ENCODE measurements at places on chromosomes 12 and 14. TPM values are rescaled to one million over a fixed set of nuclear protein-coding genes. Genes with fewer than 3 reads are reported as not detected.

The CLEC4C gene
- not detected for total RNA-seq

DNA sequence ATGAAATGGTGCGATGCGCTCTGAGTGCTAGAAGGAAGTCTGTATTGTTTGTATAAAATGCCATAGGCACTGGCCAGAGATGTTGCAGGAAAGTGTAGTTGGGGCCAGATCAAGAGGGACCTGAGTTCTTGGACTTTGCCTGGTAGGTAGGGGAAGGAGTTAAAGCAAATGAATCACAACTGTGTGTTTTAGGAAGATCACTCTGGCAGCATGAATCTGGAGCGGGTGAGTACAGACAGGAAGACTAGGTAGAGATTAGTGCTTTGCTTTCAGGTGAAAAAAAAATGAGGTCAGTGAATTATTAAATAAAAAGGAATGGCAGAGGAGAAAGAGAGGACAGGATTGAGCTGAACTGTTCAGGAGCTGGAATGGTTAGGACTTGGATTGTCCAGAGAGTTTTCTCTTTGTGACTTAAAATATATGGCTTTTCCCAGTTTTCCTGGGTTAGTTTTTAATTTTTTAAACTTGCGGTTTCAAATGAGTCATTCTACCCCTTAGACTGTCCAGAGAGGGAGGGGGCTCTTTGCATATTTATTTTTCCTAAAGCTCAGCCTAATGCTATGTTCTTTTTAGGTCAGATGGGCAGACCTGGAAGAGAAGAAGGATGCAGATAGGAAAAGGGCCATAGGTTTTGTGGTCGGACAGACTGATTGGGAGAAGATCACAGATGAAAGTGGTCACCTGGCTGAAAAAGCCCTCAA, 41.1 kb downstream of the PROX2 start:
- no peak for DNase-seq

DNA sequence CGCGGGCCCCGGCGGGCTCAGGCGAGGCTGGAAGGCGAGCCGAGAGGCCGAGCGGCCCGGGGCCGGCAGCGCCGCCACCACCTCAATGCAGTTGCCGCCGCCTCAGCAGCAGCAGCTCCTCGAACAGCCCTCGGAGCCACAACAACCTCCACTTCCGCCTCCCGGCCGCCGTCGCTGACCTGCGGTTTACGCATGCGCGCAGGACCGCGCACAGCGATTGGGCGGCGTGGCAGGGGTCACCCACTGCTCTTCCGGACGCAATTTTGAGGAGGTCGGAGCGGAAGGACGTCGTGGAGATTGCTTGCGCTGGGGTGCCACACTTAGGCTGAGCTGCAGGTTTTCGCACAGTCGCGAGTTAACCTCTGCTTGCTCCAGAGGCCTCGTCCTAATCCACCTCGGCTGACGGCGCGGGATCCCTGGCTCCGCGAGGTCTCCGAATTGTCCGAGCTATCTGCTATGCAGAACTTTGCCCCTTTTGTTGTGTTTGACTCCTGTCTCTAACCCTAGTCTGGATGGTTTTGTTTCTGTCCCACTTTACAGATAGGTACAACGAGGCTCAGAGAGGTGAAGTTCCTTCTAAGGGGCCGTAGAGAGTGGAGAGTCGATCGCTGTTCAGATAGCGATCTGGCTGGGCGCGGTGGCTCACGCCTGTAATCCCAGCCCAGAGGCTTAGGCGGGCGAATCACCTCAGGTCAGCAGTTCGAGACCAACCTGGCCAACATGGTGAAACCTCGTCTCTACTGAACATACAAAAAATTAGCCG, at the start of the genes ACAD10 and BRAP:
Gene ACAD10, plus strand, starts transcription at position 243 of the 763 bp plus-strand sequence. CDS start 6,657 bp downstream, outside the sequence.
Gene BRAP, minus strand, starts transcription at position 146 of the 763 bp plus-strand sequence. CDS start 164 bp downstream, outside the sequence.
- peak; percentile 94 for DNase-seq

The TC2N gene
- 216 TPM for total RNA-seq

- peak; percentile 76 for DNase-seq
Measured at GRCh38 chr14:94392510-94392935, 4.1 kb upstream of the SERPINA1 start.

DNA sequence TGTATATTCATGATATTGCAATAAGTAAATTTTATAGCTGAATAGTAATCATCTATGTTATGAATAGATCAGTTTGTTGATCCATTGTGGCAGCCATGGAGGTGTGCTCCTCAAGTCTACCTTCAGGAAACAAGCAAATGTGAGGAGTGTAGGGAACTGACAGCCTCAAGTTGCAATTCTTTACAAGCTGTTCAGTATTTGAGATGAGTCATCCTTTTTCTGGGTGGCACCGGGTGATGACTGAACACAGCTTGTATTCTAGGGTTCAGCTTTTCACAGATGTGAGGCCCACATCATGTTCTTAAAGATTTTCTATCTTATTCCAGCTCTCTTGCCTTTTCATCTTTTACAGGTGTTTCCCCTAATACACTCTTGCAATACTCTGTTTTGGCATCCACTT, 452.4 kb downstream of the KCNH5 start:
- DNase-seq: no peak

GRCh38 chr12:47903151-47903611, 1.6 kb downstream of the VDR start:
- DNase-seq: no peak

- no peak for DNase-seq
Measured at GRCh38 chr12:1188016-1188415, 197.0 kb downstream of the ERC1 start.

- no peak for DNase-seq
Measured at GRCh38 chr14:53545217-53545616, 392.1 kb upstream of the DDHD1 start.

DNA sequence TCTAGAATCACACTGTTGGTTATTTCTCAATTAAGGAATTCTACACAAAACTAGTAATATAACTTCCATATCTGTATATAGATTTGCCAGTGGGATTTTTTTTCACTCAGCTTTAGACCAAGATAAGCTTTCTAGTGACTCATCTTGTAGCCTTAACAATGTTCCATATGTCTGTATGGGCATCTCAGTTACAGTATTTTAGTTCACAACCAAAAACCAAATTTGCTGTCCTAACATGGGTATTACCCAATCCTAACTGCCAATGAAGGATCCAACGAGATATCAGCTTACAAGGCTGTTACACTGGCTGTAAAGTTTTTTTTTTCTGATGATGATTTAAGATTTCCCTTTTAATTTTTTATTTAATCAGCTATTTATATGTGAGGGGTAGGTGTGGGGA, 31.5 kb upstream of the KRR1 start:
- no peak for DNase-seq

GRCh38 chr14:81435391-81436295, 35.5 kb upstream of the STON2 start:
- DNase-seq: peak; percentile 18

The DIO3 gene
- not detected for total RNA-seq

- DNase-seq: no peak
Measured at GRCh38 chr12:49276304-49277290, 11.7 kb downstream of the TUBA1C start.

GRCh38 chr14:88798156-88798555, 5.4 kb upstream of the EML5 start:
- DNase-seq: no peak

GRCh38 chr12:12091977-12092663, 21.4 kb downstream of the BCL2L14 start:
- no peak for DNase-seq

- no peak for DNase-seq
Measured at GRCh38 chr12:120230974-120231315, 30.0 kb upstream of the RPLP0 start.

The NID2 gene
- 0.33 TPM for total RNA-seq

DNA sequence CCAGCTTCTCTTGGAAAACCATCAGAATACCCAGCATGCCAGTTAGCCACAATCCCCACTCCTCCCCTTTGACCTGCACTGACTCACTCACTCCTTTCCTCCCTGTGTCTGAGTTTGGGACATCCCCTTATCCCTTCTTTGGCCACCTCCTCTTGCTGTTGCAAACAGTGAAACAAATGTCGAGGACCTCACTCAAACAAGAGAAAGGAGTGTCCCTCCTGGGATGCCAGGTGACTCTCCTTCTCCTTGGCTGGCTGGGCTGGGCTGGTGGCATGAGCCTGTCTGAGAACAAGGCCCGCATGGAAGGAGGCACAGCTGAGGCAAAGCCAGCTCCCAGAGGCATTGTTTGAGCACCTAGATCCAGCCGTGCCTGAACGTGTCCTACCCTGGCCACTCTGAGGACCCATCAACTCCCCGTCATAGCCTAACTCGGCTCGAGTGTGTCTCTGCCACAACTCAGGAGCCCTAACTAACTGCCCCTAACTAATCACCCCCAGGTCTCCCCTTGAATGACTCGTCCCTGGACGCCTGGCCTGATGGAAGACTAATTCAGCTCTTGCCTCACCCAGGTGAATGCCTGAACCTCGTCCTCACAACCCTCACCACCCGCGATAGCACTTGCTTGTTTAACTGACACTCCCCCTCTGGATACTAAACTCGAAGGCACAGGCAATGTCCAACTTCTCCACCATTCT, 43.0 kb downstream of the NCOR2 start:
- no peak for DNase-seq

The ACSM4 gene
- not detected for total RNA-seq

DNA sequence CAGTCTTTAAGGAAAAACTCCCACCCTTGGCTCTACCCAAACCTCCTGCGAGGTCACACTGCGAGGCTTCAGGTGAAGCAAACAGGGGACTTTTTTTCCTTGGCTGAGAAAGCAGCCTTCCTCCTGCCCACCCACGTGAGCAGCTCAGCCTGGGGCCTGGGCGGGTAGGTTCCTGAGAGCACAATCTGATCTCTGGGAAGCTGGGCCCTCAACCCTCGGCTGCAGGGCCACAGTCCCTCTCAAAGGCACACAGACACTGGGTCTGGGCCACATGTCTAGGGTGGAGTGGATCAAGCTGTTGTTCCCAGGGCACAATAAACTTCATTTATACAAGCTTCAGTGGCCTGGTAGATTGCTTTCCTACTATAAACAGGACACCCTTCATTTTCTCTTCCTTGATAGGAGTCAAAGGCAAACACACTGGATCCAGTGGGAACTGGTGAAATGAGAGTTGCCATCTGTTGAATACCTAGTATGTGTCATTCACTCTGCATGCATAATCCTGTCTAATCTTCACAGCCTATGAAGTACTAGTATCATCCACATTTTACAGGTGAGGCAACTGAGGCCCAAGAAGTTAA, 41.3 kb upstream of the PNMA1 start:
- DNase-seq: no peak

DNA sequence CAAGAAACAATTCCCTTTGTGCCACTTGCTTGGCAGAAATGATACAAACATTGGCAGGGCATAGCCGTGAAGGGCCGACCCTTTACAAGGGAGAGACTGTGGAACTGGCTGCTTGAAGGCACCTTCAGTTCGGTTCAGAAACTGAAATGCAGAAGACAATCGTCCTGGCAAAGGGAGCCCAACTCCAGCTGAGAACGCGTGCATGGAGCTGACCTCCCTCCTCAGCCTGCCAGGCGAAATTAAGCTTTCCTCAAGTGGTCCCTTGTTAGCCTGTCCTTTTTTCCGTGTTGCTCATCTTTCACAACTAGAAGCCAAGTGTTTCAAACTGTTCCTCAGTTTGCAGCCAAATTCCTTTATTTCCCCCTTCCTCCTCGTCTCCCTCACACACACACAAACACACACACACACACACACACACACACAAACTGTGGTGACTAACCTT, 8.1 kb downstream of the LGR5 start:
- DNase-seq: no peak

DNA sequence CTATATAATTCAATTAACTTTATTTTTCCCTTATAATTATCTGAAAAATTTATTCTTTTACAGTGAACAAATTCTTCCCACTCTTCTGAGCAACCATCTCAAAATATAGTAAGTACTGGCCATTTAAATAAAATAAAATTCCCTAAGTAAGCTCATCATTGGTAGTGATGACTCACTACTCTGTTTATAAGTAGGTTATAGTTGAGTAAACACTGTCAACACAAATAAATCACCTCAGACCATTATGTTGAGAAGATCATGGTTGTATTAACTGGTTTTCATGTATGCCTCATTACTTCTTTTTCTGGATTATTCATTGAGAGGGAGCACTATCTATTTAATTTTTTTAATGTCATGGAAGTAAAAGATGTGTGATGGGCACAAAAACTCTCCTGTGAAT, 220.5 kb downstream of the SEC23A start:
- DNase-seq: no peak

The SNAPC1 gene
- 5.2 TPM for total RNA-seq

DNA sequence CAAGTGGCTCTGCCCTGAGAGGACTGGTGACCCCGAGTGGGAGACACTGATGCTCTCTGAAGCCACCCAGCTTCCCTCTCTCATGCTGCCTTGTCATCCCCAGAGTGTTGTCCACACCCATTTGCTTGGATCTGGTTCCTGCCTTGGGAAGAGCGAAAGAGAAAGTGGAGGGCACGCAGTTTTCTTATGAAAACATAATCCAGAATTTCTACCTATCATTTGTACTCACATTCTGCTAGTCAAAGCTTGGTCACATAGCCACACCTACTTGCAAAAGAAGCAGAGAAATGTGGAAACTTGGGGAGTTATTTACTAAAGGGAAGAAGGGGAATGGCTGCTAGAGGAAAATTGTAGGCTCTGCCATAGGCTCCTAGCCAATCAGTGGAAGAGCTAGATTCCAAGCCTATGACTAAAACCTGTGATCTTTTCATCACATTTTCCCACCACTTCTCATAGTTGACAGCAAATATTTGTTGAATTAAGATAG, 326.3 kb downstream of the ZFP36L1 start:
- no peak for DNase-seq
